ENCODE measurements at places on chromosomes 7 and 10.

DNA sequence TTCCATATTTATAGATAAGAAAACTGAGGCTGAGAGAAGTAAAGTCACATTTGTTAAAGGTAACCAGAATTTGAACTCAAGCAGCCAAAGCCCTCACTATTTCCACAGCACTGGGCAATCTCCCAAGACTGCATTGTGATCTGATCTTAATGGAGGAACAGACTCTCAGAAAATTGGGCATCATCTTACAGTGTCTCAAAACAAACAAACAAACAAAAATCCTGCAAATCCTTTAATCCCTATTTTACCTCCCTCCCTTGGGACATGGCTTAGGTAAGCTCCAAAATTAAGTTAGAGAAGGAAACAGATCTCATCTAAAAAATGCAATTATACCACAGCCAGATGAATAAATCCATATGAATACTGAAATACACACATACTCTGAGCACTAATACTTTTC lies 57.5 kb downstream of the FHIP2A start:
- no peak for DNase-seq

GRCh38 chr7:12550956-12551355 lies 19.6 kb upstream of the SCIN start:
- no peak for DNase-seq

DNA sequence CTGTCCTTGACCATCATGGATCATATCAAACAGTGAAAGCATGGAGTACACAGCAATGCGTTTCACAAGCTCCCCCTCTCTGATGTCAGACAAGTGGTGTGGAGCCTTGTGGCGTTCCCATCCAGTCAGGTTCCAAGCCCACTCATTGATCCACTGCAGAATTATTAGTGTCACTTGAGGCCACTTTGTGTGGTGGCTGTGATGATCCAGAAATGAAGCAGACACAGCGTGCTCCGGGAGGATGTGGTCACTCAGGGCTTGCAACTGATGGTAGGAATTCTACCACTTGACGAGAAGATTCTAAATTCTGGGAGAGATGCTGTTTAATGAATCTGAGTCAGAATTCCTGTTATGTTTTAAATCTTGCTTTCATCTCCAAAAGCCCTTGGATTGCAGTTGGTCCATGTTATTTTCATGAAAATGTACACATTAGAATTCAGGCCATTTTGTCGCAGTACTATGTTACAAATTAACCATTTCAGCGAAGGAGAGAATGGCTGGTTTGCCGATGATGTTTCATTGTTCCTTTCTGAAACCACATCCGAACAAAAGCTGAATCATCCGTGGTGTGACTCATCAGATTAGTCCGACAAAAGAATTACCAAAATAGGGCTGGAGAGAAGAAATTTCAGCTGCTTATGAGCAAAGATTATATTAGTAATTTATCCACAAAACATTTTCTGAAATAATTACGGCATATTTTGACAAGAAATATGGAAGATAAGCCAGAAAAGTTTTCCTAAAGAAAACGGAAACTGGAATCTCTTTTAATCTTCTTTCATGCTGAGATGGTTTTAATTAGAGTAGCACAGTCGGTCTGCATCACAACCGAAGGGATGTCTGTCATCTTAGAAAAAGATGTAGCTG lies 48.1 kb downstream of the INSYN2A start:
- DNase-seq, result no peak

DNA sequence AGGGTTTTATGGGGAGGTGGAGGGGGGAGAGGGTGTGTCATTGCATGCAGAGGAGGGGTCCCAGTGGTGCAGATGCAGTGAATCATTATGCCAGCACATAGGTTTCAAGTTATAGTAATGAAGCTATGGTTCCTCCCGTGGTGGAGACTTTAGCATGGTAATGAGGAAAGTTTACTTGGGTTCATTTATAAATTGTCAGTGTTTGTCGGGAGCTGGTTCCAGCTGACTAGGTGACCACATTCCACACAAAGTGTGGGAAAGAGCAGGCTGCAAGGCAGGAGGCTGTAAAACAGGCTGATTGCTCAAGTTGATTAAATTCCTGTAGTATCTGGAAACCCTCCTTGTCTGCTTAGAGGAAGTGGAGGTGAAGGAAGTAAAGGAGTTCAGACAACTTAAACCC lies 78.9 kb downstream of the SRI start:
- DNase-seq, result no peak

DNA sequence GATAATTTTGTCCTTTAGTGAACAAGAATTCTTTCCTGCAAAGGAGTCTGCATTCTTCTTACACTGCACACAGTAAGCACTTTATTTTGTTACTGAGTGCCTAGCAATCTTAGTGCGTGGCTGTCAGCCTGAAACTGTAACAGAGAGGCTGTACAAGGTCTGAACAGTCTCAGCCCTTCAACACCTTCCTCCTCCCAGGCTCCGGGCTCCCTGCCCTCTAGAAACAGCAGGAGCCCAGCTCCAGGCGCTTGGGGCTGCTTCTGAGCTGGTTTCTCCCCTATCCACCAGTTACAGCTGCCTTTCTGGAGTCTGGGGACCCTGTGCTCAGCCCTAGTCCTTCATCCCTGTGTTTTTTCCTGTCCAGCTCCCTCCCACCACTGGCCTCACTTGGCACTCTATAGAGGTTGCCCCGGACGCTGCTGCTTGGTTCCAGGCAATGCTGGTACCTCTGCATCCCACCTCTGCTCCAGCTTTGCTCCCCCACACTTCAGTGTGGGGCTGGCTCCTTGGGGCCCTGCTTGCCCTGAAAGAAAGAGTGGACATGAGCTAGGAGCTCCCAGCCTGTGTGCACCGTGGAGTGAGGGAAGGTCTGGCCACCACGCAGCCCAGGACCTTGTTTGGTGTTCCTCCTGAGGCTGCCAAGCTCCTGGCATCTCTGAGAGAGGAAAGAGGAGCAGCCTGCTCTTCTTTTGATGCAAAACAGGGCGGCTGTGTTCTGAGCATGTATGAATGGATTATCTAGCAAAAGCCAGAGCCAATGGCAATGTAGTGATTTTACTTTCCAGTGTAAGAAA lies 251.2 kb upstream of the GRB10 start:
- DNase-seq, result no peak

DNA sequence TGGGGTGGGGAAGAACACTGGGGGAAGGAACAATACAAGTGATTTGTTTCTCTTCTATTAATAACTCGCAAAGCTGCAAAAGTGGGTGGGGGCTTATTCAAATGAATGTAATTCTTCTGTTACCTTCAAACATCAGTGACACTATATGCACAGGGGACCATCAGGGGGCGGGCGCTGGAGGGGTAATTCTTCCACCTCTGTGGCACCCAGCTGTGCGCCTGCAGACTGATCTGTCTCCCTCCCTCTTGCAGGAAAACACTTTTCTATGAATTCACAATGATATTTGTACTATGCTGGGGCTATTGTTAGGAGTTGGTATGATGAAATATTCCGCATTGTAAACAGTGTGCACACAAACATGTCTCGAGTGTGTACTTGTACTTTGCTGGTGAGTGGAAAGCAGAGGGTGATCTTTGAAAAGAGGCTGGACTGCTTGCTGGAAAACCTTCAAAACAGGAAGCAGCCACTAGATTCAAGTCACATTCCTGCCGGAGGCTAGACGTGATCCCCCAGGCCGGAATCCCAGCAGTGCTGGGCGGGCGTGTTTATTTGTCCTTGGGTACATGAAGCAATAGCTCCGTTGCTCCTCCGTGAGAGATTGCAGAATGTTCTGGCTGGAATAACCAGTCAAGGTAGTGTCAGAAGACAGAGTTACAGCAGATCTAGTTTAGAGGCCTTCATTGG lies 15.8 kb upstream of the BNIP3 start:
- DNase-seq, result no peak

DNA sequence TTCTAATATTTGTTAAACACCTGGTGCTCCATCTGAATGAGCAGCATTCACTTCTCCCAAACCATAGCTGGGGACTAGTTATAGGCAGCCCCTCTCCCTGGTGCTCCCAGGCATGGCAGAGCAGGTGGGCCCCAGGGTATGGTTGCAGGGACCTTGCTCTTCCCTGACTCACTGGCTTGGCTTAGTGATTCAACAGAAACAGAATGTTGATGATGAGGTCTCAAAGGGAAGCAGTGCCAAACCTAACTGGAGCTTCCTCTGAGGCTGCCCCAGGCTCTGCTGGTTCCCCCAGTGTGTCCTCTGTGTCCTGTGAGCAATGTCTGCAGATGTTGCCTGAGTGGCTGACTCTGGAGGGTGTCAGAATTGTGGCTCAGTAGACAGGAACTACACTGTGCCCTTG lies 3.7 kb downstream of the GPR26 start:
- no peak for DNase-seq

GRCh38 chr7:46515844-46516590 lies 594.9 kb upstream of the IGFBP3 start:
- DNase-seq, result no peak

DNA sequence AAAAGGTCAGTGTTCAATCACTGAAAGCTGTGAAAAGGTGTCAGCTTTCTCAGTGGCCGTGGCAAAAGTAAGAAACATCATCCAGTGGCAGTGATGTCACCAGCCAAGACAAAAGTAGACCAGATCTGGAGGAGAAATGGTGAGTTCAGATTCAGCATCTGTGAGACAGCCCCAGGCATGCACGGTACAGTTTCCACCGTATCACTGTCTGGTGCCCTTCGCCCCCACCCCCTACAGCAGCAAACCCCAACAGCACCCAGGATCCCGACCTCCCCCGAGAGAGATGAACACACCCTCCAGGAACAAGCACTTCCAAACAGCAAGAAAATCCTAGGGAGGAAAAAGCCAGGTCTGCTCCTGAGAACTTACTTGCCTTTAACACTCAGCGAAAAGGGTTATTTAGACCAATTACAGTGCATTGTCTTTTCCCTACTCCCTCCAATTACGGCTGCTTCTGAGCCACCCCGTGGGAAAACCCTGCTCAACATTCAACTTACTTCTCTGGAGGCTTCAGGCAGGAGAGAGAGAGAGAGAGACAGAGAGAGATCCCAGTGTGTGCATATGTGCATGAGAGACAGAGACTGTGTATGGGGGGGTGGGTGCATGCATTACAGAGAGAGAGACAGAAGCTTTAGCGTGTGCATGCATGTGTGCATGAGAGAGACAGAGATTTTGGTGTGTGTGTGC lies 189.6 kb downstream of the GRID1 start:
- no peak for DNase-seq

DNA sequence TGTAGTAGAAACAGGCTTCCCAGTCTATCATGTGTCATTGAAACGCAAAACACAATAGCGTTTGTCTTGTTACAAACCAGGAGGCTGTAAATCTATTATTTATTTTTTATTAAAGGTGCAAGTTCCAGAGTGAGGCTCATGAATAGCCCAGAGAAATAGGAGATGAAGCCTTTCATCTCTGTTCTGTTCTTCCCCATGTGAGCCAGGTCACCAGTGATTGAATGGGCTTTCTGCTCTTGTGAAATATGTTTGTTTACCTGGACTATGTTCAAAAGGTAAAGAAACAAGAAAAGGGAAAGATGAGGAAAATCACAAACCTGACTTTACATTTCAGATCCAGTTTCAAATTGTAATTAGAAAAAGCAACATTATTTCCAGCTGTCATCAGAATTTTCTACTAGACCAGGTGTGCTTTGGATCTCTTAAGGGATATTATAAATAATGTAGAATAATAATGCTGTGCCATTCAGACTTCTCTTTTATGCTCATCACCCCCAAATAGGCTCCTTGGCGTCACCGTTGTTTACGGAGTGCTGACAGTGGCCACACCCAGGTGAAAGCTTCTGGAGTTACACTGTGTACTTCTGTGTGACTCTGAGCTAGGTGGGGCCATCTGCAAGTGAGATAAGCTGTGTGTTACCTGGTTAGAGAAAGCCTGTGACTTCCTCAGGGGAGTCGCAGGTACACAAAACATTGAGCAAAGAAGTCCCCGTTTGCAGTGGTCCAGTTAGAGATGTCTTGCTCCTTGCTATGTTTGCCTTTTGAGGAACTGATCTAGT lies 274.9 kb downstream of the SDK1 start:
- DNase-seq, result no peak

DNA sequence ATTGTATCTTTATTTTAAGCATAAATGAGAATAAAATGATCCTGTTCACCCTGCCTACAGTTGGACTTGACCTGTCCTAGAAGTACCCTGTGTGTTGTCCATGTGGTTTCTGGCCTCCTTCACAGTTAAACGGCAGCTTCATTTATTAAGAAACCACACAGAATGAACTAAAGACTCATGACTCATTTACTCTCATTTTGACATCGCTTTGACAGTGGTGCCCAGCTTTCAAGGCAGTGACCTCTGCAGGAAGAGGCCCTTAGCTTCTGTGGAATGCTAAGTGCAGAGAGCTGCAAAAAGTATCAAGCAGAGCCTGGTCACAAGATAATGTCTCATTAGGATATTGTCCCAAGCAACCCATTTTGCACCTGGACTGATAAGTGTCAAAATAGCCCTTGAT lies 93.4 kb downstream of the AVL9 start:
- no peak for DNase-seq

DNA sequence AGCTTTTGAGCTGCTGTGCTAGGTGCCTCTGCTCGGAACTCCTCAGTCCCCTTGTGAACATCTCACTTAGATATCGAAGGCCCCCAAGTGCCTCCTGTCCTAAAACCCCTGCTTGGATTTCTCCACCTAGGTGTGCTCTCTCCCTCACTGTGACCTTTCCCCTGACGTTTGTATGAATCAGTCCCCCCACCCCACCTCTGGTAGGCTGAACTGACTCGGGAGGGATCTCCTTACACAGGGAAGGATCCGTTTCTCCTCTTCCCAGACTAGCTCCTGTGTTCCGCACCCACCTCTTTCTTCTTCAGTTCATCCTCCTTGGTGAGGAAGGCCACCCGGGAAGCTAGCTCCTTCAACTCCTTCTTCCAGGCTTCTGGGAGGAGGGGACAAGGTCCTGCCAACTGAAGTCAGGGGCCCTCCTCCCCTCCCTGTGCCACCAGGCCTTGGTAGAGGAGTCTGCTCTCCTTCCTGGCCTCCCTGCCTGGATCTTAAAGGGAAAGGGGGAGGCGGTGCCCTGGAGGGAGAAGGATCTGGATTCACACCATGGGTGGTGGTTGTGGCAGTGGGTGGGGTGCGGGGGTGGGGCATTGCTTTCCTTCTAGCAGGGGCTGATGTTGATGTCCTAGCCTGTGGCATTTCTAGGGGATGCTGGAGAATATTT lies 6.8 kb downstream of the TBATA start:
- DNase-seq, result no peak

DNA sequence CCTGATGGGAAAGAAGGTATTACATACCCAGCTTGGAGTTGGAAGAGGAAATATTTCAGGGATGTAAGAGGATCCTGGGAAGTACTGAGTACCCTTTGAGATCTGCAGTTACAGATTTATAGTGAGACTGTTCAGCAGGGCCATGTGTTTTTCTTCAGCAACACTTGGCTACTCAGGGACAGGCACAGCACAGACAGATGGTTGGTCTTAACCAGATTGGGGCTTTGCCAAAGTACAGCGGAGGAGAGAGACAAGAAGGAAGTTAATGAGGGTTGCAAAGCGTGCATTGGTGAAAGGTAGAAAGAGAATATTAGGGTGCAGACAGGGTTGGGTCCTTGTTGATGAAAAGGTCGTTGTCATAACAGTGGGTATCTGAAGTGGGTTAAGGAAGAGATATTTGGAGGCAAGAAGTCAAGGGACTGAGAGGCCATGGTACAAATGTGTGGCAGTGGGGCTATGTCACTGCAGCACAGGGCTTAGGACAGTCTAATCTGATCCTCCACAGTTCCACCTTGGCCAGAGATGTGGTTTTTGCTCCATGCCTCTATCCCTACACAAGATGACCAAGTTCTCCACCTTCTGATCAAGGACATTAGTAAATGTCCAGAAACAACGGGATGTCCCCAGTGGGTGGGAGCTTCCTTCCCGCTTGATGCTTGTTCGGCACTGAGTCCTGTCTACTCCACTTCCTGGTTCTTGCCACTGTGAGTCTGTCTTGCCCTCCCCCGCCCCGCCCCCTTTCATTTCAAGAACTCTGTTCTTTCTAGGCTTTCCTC lies 18.9 kb upstream of the DNAJC1 start:
- DNase-seq, result peak; percentile 27
